Mesenchymal stem cell (in vitro differentiated cells and primary cell): ENCODE measurements at places on chromosomes 13 and 19.

DNA sequence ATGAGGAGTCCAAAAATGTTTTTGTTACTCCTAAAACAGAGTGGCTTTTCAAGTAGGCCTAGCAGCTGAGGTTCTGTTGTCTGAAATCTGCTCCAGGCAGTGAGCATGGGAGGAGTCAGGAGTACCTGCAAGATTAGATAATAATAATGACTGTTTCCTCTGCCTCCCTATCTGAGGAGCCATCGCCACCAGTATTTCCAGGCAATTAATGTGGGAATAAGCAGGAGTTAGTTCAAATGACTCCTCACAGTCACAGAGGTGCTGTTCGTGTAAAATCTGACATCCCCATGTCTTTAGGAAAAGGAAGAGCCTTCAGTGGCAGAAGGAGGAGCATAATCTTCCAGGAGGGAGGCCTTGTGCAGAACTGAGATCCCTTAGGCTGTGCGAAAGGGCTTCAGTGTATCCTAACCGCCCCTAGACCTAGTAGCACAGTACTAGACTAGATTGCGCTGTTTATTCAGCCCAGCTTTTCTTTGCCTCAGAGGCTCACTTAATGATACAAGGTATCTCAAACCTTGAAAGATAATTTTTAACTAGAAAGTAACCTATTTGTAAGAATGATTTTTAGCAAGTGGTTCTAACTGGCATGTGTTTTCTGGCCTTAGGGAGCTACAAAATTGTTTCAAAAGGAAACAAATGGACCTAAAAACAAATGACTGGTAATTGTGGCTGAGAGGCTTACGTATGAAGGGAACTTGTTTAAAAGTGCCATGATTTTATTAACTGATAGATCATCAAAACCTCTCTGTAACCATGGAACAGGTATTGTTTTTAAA lies 49.0 kb downstream of the FREM2 start:
- DNase-seq, result no peak

DNA sequence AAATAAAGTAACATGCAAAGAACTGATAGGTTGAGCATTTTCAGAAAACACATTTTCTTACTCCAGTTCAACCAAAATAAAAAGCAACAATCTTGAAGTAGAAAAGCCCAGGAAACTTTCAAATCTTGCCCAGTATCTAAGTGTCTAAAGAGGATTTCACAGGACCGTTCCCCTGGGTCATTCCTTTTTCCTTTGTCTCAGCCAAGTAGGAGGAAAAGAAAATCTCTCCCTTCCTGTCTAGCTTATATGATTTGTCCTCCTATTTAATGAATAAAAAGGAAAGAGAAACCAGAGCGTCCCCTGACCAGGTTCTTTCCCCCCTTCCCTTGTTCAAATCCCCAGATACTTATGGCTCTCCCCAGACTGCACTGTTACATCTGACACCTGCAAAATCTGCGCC lies 248.0 kb downstream of the KCTD12 start:
- no peak for DNase-seq

- DNase-seq, result no peak
These were observed 2.6 kb downstream of the ERVK3-1 start for GRCh38 chr19:58307736-58308135.

- peak; percentile 30 for DNase-seq
These were observed 8.3 kb downstream of the PIAS4 start for GRCh38 chr19:4015705-4016402.

DNA sequence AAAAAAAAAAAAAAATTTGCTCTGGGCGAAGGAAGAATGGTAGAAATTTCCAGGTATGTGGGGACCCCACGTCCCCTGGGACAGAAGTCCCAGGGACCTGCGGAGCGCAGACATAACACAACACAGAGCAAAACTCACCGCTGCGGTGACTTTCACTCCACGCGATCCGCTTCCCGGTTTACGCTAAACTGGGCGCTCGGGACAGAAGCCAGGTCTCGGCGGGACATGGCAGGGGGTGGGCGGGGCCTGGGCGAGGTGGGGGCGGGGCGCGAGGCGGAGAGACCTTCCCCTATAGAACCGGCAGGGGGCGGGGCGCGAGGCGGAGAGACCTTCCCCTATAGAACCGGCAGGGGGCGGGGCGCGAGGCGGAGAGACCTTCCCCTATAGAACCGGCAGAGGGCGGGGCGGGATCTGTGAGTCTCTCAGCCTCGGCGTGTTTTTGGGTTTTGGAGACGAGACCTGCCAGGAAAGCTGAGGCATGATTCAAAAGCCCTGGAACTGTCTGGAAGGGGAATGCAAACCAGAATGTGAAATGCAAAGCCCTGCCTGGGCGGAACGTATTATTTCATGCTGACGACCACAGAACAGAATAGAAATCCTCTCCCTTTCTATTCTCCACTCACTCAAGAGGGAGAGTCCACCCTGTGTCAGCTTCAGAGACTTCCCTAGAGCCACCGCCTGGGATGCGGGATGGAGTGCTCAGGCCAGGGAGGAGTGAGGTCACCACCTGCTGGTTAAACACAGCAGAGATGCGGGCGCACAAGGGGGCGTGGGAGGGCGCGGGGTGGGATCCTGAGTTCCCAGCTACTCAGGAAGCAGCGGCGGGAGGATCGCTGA lies 20.2 kb upstream of the ERVV-1 start:
- DNase-seq, result peak; percentile 78

DNA sequence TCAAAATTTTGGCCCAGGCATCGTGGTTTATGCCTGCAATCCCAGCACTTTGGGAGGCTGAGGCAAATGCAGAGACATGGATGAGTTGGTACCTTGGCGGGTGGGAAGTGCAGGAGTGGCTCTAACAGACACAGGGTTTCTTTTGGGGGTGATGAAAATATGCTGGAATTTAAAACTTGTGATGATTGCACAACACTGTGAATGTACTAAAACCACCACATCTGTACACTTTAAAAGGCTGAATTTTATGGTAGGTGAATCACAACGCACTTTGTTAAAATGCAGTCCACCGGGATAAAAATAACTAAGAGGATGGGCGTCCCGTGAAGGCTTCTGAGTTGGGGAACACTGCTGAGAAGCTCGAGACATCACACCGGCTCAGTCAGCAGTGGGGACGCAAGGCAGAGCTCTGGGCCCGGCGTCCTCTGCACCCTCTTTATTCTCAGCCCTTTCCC lies 47.1 kb downstream of the MLLT1 start:
- peak; percentile 62 for DNase-seq

GRCh38 chr13:40247845-40248244 lies 418.6 kb downstream of the FOXO1 start:
- DNase-seq, result no peak

DNA sequence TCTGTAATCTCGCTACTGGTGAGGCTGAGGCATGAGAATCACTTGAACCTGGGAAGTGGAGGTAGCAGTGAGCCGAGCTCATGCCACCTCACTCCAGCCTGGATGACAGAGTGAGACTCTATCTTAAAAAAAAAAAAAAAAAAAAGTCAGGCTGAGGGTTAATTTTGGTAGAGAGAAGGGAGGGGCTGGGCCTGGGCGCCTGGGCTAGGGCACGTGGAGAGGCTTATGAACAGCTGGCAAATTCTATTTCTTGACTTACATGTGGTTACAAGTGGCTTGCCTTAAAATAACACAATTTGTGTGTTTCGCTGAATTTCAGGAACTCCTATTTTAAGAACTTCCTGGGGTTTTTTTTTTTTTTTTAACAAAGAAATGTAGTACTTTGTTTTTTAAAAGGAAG lies 47.6 kb upstream of the MAP3K10 start:
- DNase-seq, result no peak

GRCh38 chr19:35587321-35587720 lies 1.3 kb downstream of the PMIS2 start:
- DNase-seq, result no peak

DNA sequence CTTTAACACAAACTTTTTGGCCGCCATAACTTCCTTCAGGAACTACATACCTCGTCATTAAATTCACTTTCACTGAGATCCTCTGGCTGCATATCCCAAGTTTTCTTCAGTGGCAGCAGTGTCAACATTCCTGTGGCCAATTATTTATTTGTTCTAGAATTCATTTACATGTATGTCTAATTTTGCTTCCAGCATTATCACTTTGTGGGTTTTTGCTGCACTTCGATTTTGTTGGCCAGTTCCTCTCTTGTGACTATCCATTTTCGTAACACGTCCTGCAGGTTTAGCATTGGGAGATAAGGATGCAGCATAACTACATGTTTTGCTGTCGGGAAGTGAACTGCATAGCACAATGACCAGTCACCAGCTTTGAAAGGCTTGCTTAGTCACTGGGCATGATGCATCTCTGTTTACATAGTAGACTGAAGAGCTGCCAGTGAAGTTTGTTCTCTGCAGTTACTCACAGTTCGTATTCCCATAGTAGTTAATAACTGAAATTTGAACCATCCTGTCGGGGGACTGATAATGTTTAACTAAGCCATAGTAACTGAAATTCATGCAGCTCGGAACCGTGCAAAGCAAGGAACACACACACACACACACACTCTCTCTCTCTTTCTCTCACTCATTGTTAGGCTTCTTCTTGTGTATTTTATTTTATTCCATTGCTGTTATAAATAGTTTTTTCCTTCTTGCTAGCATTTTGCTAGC lies 28.3 kb downstream of the ZNF507 start:
- DNase-seq, result peak; percentile 99

- DNase-seq, result no peak
These were observed 184.6 kb upstream of the NBEA start for GRCh38 chr13:34757441-34757840.

DNA sequence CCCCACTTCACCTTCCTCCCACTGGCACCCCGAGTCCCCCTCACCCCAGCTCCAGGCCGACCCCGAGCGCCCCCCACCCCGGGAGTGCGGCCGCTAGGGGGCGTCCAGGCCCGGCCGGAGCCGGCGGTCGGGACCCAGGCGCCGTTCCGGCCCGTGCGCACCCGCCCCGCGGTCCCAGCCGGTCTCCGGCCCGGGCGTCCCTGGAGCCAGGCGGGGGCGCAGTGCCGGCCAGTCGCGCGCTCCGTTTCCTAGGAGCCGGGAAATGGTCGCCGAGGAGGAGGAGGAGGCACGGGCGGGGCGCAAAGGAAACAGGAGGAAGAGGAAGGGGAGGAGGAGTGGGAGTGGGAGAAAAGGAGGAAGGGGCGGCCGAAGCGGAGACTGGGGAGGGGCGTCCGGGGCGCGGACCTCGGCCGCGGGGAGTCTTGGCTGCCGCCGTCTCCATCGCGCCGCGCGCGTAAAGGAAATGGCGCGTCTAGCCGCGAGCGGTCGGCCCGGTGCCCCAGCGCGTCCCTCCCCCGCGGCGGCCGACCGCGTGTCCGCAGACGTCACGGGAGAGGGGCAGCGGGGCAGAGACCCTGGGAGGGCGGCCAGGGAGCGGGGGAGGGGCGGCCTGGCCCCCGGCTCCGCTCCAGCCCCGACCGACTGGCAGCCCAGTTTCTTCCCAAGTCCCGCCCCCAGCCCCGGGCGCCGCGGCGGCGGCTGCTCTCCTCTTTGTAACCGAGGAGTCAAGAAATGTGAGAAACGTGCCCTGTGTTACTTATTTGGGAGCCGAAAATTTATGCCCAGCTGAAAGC lies 1.1 kb upstream of the KCTD15 start:
- DNase-seq, result peak; percentile 85

DNA sequence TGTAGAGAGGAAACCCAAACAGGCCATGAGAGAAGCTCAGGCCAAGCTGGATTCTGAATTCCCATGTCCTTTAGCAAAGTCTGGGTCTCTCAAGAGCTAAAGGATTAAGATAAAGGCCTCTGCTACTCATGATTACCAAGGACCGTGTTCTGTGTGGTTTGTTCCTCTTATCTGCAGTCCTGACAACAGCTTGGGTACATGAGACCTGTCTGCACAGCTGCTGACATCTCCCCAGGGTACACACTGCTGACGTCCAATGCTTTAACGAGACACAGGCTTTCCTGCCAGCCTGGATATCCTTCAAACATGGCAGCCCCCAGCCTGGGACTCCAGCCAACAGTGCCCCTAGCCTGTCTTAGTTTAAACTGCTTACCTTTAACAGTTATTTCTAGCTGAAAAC lies 211.0 kb downstream of the SLC7A1 start:
- DNase-seq, result no peak

- peak; percentile 54 for DNase-seq
These were observed 940 bp upstream of the DCUN1D2 start for GRCh38 chr13:113491418-113491883.

GRCh38 chr19:32166238-32166637 lies 179.2 kb upstream of the ZNF507 start:
- DNase-seq, result no peak

DNA sequence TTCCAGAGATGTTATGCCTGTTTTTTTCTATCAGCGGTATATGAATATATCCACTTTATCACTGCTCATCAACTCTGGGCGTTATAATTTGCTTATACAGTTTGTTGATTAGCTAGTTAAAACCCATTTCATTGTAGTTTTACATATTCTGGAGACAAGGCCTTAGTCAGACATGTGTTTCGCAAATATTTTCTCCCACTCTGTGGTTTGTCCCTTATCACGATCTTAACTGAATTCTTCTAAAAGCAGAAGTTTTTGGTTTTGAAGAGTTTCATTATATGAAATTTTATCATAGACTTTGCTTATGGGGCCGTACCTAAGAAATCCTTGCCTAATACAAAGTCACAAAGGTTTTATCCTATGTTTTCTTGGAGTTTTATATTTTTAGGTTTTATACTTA lies 84.6 kb downstream of the FRY start:
- DNase-seq, result no peak

DNA sequence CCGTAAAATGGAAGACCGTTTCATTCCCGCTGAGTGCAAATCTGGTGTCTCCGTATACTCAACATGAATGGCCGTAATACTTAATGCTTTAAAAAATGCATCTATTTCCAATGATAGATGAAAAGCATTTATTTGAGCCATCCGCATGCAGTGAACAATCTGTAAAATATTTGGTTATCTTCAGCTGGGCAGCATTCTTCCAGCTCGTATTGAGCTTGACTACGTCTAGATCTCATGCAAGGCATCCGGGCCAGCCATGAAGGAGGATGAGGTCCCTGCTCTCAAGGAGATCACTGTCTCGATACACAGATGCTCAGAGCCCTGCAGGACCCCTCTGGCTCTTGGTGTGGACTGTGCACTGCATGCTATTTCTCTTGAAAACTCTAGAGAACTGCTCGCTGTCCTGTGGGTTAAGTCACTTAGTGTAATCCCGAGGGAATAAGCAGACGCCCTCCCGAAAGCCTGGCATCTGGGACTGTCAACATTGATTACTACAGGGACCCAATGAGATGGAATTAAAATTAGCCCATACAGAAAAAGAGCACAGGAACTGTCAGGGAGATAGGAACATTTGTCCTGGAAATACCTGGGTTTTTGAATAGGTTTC lies 112.4 kb upstream of the RNF113B start:
- DNase-seq, result no peak

DNA sequence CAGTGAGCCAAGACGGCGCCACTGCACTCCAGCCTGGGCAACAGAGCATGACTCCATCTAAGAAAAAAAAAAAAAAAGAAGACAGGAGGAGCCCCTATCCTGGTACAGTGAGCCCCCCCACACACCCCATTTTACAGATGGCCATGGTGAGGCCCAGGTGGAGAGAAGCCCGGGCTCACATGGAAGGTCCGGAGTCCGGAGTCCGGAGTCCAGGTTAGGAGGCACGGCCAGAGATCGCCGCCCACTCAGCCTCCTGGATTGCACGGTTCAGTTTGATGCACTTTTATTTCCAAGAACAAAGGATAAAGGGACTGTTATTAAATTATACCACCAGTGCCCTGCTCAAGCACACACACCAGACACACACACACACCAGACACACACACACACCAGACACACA lies 11.3 kb upstream of the BTBD2 start:
- DNase-seq, result no peak

- no peak for DNase-seq
These were observed 50.9 kb downstream of the AKAP11 start for GRCh38 chr13:42322806-42323205.

- DNase-seq, result peak; percentile 44
These were observed 897 bp downstream of the ETHE1 start for GRCh38 chr19:43525836-43526771.
